GM10248 (cell line): ENCODE measurements at places on chromosomes 11 and 22.

- DNase-seq, result no peak
Observed at GRCh38 chr11:112777283-112777751, 183.9 kb upstream of the NCAM1 start.

GRCh38 chr22:38886333-38886732 is 14.3 kb upstream of the CBX6 start:
- no peak for DNase-seq

GRCh38 chr11:120390585-120390922 is 54.3 kb downstream of the ARHGEF12 start:
- DNase-seq, result no peak

GRCh38 chr11:119520966-119521365 is 98.0 kb upstream of the THY1 start:
- DNase-seq, result no peak

- no peak for DNase-seq
Observed at GRCh38 chr11:10692531-10693115, 932 bp downstream of the IRAG1 start.

DNA sequence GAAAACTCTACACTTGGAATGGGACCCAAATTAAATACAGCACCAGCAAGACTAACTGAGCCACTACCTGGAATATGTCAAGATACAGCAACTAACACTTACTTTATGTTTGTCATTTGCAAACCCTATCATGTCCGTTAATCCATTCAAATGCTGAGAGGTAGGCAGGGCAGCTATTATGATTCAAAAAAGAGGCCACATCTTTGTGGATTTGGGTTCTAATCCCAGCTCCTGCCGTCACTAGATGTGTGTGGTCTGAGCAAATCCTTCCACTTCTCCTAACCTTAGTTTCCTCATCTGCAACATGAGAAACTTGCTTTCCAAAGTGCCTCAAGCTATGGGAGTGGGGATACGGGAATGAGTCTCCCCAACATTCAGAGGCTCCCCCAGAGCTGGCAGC is 24.2 kb downstream of the FLI1 start:
- DNase-seq, result no peak

GRCh38 chr11:66100272-66101065 is 30.4 kb downstream of the PACS1 start:
- peak; percentile 62 for DNase-seq
